ENCODE measurements at places on chromosomes 4 and X.
A peak's percentile ranks its signal among the peaks of the same experiment; 100 is the strongest.

DNA sequence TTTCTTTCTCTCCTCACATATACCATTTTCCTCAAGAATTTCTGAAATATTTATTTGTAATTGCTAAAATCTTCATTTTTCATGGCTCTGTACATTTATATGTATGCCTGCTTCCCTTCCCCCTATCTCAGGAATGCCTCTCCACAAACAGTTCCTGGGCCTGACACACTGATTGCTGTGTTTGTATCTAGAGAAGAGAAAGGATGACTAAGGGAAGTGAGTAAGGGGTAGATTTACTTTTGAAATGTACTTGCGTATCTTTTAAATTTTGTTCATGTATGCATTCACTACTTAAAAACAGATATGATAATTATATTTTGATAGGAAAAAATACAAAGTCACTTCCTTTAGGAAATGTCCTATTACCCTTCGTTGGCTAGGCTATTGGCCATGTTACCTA is 790.8 kb downstream of the PCDH18 start:
- DNase-seq, result no peak

- no peak for DNase-seq
Measured at GRCh38 chr4:147325571-147325981, 155.3 kb upstream of the EDNRA start.

GRCh38 chr4:85302756-85303155 is 172.2 kb upstream of the ARHGAP24 start:
- DNase-seq, result no peak

DNA sequence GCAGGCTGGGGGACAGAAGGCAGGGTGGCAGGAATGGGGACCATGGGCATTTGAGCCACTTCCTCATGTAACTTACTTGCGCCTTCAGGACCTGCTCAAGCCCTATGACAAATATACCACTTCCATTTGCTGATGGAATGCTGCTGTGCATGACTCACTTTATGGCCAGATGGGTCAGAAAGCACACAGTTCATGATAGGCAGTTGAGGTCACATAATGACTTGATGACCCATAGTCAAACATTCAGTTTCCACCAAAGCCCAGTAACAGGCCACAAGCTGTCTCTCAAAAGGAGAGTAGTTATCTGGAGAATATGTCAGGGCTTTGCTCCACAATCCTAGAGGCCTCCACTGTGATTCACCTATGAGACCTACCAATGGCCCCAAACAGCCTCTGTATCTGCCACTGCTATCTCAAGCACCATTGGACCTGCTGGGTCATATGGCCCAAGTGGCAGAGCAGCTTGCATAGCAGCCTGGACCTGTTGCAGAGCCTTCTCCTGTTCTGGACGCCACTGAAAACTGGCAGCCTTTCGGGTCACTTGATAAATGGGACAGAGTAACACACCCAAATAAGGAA is 5.3 kb upstream of the PAPSS1 start:
- no peak for DNase-seq

GRCh38 chr4:119204916-119205315 is 7.6 kb upstream of the USP53 start:
- no peak for DNase-seq

- no peak for DNase-seq
Measured at GRCh38 chrX:19824603-19825002, 62.8 kb downstream of the SH3KBP1 start.

GRCh38 chrX:20974326-20974725 is 399.9 kb upstream of the CNKSR2 start:
- DNase-seq, result no peak

GRCh38 chr4:107129076-107129475 is 93.0 kb upstream of the DKK2 start:
- no peak for DNase-seq

DNA sequence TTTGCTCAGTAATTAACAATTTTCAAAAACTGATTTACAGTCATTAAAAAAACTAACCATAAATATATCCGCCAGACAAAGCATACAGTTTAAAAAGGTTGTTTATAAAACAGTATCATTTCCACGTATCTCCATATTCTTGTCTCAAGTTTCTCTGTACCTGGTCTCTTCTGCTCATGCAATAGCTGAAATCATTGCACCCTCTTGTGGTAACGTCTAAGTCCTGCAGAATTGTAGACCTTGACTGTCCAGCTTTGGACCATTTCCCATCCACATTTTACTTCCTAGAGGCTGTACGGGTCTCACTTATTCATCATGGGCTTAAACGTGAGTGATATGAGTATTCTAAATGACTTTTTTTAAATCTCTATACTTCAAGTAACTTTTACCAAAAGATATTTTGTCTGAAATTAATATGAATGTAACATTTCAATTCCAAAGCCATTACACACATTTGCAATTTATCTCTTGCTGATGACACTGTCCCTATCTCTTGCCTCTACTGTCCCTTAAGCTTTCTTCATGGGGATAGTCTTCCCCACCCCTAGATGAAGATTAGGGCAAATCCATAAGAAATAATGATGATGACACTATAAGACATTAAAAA is 118.5 kb downstream of the BTC start:
- DNase-seq, result peak; percentile 25

Data from germinal center (tissue), 1 donor.